ENCODE measurements at places on chromosomes 16 and 17. TPM values are rescaled to one million over a fixed set of nuclear protein-coding genes. Genes with fewer than 3 reads are reported as not detected.

DNA sequence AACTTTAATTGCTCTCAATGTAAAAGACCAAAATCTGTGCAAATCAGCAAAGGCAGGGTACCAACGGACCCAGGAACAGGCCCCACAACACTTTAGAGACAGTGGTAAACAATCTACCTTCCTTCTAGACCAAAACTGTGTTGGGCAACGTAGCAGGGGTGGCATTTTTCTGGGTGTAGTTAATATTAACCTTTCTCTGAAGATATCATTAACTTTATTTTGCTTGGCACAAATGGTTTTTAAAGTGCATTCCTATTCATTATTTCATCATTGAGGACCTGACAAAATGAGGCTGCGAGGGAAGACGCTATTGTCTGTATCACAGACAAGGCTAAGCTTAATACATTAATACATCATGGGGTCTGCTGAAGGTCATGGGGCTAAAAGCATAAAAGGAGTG, 37.9 kb upstream of the TRAP1 start:
- DNase-seq = no peak

DNA sequence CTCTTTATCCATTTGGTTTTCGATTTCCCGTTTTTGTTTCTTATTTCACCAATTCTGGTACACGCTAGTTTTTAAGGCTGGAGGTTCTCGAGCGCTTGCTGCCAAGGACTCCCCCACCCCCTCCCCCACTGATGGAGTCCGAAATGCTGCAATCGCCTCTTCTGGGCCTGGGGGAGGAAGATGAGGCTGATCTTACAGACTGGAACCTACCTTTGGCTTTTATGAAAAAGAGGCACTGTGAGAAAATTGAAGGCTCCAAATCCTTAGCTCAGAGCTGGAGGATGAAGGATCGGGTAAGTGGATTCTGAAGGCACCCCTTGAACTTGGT, 825 bp downstream of the RPTOR start:
- no peak for DNase-seq

- DNase-seq = no peak
These were observed 118.5 kb downstream of the KIF2B start for GRCh38 chr17:53941231-53941630.

CNP gene
- 43.1 TPM for total RNA-seq

- DNase-seq = no peak
These were observed 21.6 kb upstream of the CLEC18C start for GRCh38 chr16:70151941-70152509.

DNA sequence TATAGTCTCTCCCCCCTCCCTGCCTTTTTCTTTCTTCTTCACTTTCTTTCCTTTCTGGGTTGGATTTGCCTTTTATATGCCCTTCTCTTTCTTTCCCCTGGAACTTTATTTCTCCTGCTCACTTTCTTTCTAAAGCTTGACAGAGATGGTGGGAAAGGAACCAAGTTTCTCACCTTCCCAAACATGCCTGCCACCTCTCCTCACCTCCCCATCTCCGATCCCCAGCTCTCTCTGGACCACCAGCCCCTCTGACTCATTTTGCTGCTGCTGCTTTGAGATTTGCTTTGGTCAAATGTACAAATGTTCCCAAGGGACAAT, 6.7 kb upstream of the LHX1 start:
- no peak for DNase-seq

- no peak for DNase-seq
These were observed 4.1 kb upstream of the DOC2B start for GRCh38 chr17:185445-186138.

SLC12A3 gene
- not detected for total RNA-seq

DNA sequence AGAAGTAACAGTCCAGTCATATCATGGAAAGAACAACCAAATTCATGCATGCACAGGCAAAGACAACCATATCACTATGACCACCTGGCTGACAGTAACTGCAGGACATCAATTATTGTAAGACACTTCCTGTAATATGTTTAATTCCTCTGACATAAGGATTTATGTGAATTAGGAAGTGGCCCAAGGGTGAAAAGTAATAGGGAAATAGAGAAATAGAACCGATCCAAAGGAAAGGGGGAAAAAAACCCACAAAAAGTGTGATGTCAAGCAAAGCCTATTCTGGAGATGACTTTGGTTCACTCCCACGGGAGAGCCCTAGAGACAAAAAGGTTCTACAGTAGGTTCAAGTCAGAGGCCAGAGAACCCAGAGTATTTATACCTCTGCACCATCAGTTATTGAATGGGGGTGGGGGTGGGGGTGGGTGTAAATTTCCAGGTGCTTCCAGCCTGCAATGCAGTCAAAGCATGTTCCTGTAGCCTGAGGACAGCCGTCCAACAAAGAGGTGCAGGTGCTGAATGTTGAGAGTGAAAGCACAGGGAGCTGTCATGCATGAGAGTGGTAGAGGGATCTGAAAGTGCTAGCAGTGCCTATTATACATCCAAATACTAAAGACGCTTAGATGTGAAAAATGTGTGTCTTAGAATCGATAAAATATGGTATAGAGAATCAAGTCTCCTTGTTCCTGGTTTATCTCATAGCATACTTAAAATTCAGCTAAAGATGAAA, 95.6 kb upstream of the HLF start:
- no peak for DNase-seq

GRCh38 chr17:2903193-2903974, 107.1 kb downstream of the RAP1GAP2 start:
- no peak for DNase-seq

OR1A1 gene
- total RNA-seq = not detected

Data from lower leg skin (tissue), 4 donors.